ENCODE measurements at places on chromosomes 7 and 10.

- no peak for DNase-seq
Measured at GRCh38 chr10:132652936-132653590, 115.5 kb downstream of the INPP5A start.

GRCh38 chr7:130987092-130987491, 253.1 kb upstream of the KLF14 start:
- no peak for DNase-seq

GRCh38 chr7:139866047-139866837, 37.2 kb downstream of the TBXAS1 start:
- DNase-seq: no peak

DNA sequence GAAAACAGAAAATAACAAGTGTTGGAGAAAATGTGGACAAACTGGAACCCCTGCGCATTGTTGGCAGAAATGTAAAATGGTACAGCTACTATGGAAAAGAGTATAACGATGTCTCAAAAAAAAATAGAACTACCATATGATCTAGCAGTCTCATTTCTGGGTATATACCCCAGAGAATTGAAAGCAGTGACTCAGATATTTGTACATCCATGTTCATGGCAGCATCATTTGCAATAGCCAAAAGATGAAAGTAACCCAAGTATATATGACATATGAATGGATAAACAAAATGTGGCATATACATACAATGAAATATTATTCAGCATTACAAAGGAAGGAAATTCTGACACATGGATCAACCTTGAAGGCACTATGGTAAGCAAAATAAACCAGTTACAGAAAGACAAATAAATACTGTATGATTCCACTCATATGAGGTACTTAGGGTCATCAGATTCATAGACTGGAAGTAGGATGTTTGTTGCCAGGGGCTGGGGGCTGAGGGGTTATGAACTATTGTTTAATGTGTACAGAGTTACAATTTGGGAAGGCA, 4.9 kb downstream of the NRCAM start:
- DNase-seq: no peak

DNA sequence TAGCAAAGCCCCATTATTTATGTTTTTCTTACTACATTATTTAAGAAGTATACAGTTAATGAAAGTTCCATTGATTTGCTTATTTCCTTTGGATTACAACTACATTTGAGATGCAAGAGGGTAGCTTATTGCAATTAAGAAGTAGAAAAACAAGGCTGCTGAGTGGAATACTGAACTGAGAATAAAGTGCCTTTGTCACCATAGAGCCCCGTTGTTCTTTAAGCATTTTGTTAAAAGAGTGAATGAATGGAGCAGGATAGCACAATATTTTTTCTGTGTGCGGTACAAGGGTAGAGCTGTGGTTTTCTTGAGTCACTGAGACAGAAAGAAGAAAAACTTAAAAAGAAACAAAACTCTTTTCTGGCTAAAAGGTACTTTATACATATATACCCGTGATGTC, 45.6 kb downstream of the ZNF277 start:
- no peak for DNase-seq

GRCh38 chr7:132145466-132145865, 430.8 kb downstream of the PLXNA4 start:
- no peak for DNase-seq

All from stimulated activated CD8-positive, alpha-beta memory T cell treated with anti-CD3 and anti-CD28 coated beads, Interleukin-4, amount 100 ng/mL, for 48 hours (primary cell).